ENCODE measurements at places on chromosomes 2 and 18.

GRCh38 chr18:7953095-7953958 is 386.2 kb downstream of the PTPRM start:
- DNase-seq = no peak

GRCh38 chr2:150578481-150578880 is 91.0 kb upstream of the RND3 start:
- DNase-seq = no peak

GRCh38 chr2:165872101-165872791 is 78.2 kb upstream of the GALNT3 start:
- DNase-seq = no peak

- no peak for DNase-seq
These were observed 41.6 kb upstream of the ACYP2 start for GRCh38 chr2:54073796-54074195.

GRCh38 chr2:166643980-166644379 is 149.9 kb upstream of the SCN7A start:
- no peak for DNase-seq

DNA sequence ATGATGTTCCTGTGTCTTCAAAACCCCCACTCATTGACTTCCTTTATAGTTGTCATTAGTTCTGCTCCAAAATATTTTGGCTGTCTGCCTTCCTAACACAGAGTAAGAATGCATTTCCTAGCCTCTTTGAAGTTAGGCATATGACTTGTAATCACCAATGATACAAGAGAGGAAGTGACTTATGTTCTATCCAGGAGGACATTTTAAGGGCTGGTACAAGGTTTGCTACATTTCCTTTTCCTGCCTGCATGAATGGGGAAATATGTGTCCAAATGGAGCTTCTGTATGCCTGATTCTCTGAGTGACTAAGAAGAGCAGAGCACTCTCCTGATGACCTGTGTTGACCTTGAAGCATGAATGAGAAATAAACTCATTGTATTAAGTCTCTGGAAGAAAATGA is 115.1 kb downstream of the PLCL1 start:
- DNase-seq = no peak

- no peak for DNase-seq
These were observed 112.1 kb downstream of the NFATC1 start for GRCh38 chr18:79507546-79508480.

GRCh38 chr2:21281791-21282514 is 158.2 kb downstream of the TDRD15 start:
- no peak for DNase-seq

- DNase-seq = no peak
These were observed 235.0 kb downstream of the SUCLG1 start for GRCh38 chr2:84224121-84224520.

All from effector CD4-positive, alpha-beta T cell (primary cell).